Hematopoietic multipotent progenitor cell treated with erythropoietin and hydrocortisone succinate and interleukin-3 and kit ligand, for 15 days (in vitro differentiated cells): ENCODE measurements at places on chromosomes 7 and 10.

GRCh38 chr10:74705358-74705980 lies 120.9 kb upstream of the KAT6B start:
- DNase-seq, result no peak

DNA sequence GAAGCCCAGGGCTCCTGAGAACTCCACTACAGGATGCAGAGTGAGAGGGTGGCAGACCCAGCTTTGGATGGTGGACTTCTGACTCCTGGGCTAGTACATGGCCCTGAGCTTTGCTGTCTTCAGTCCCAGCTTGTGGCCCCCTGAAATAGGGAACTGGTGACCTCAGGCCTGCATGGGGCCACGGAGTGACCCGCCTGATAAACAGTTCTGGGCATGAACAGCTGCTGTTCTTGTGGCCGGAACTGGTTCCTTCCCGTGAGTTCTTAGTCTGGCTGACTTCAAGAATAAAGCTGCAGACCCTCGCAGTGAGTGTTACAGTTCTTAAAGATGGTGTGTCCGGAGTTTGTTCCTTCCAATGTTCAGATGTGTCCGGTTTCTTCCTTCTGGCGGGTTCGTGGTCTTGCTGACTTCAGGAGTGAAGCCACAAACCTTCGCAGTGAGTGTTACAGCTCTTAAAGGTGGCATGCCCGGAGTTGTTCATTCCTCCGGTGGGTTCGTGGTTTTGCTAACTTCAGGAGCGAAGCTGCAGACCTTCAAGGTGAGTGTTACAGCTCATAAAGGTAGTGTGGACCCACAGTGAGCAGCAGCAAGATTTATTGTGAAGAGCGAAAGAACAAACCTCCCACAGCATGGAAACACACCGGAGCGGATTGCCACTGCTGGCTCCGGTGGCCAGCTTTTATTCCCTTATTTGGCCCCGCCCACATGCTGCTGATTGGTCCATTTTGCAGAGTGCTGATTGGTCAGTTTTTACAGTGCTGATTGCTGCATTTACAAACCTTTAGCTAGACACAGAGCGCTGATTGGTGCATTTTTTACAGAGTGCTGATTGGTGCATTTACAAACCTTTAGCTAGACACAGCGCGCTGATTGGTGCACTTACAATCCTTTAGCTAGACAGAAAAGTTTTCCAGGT lies 268.0 kb downstream of the ZEB1 start:
- DNase-seq, result no peak

- no peak for DNase-seq
Observed at GRCh38 chr7:151647874-151648273, 128.2 kb upstream of the RHEB start.

DNA sequence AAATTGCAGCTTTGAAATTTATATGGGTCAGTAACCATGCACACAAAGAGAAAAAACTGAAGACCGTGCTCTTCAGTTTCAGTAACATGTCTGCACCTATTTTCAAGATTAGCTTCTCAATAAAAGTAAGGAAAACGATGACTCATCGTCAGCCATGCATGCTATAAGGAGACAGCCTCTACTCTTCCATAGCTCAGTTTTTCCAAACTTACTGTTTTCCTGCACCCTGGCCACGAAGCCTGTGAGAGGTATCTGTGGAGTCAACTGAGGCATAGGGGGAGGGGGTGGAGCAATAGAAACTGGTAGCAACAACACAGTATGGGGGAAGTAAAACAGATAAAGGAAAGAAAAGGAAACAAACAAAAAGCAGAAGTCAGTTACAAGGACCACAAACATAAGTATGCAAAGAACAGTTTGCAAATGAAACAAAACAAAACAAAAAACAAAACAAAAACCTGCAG lies 58.0 kb downstream of the PDSS1 start:
- DNase-seq, result peak; percentile 13

- DNase-seq, result no peak
Observed at GRCh38 chr7:114428211-114428610, 13.6 kb downstream of the FOXP2 start.

DNA sequence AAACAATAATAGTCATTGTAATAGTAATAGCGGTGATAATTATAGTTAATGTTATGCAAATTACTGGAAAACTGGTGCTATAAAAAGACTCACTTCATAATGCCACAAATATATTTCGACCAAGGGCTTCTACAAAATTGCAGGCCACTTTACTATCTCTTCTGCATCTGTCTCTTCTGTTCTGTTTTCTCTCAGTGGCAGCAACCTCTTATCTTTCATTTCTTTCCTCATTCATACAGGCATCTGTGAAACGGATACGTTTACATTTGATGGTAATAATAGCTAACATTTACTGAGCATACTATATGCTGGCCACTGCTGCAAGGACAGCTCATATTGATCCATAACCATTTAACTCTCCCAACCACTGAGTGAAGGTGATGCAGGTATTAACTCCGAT lies 537.4 kb upstream of the PFKP start:
- no peak for DNase-seq

- no peak for DNase-seq
Observed at GRCh38 chr10:32317795-32318357, 29.1 kb downstream of the EPC1 start.

DNA sequence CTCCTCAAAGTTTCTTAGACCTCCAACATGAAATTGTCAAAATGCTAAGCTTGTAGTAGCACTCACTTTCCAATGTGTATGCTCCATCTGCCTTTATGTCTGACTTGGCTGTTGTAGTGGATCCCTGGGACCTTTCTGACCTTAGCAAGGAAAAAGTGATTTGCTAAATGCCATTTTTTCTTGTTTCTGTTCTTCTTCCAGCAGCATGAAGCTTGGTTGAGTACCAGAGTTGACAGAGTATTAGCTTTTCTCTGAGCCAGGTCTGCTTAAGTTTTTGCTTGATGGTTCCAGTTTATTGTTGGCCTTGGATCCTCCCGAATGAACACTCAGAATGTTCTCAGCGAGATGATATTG lies 168.7 kb downstream of the SND1 start:
- DNase-seq, result no peak

- no peak for DNase-seq
Observed at GRCh38 chr7:108367946-108368345, 88.3 kb downstream of the NRCAM start.

DNA sequence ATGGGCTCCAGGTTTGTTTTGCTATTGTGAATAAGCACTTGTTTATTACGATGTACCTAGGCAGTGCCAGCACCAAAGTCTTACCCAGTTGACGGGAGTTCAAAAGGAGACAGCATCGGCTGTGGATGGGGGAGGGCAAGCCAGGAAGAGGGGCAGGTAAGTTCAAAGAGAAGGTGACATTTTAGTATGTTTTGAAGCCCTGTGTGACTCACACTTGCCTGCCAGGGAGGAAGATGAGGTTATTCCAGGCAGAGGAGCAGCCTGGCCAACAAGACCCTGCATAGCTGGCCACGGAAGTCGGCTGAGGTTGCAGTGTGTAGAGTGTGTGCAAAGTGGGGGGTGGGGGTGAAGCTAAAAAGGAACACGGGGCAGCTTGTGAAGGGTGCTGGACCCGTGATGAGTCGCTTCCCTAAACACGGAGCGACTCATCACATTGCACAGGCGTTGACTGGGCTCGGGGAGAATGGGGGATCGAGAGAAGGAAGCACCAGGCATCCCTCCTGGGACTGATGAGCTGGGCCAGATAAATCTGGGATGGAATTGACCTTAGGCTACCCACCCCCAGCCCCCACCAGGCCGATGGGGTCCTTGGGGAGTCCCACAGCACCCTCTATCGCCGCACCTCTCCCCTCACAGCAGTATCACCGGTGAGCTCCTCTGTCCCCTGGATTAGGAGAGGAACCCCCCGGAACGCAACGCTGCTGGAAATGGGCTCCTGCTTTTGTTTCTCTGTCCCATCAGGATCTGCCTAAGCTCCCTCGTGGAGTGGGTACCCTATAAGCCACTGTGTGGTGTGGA lies 97.9 kb upstream of the IKZF1 start:
- DNase-seq, result no peak

DNA sequence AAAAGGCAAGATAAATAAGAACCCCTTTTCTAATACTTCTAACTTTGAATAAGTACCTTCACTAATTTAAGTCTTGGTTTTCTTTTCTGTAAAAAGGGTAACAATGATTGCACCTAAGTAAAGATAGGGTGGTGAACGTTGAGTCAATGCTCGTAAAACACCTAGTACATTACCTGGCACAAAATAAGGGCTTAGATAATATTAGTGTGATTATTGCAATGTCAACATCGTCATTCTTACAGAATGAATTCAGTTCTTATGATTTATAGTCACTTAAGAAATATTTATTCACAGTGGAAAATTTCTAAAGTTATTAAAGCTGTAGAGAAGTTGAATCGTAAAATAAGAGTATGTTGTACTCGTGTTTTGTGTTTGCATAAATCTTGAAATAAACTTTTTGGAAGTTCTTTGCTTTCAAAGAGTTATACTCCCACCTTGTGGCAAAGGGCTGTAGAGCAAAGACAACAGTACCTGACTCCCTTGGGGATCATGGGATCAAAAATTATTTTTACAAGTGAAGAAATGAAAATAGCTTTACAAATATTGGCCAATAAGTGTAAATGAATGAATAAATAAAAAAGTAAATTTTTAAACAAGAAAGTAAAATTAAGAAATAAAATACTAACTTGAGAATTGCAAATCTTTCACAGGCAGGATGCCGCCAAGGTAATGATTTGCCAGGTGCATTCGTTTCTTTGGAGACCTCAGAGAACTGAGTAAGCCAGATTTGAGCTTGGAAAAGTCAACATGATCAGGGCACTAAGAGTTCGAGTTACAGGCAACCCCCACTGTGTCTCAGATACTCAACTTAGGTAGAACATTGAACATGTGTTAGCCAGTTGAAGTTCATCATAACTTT lies 285.8 kb upstream of the CACNA2D1 start:
- DNase-seq, result no peak

DNA sequence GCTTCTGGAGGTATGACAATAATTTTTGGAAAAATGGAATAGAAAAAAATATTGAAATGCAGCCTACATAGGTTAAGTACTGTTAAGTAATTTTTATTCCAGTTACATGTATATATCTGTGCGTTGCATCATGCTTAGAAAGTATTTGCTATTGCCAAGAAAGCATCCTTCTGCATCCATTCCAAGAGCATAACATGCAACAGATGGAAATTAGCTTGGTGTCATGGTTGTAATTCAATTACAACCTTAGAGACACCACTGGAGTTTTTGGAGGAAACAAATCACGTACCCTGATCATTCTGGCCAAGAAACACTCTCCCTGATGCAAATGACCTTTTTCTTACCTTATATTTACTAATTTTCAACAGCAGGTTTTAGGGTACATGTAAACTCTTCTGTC lies 1.7 kb downstream of the AKR1B1 start:
- no peak for DNase-seq

GRCh38 chr7:133530682-133531081 lies 277.8 kb downstream of the EXOC4 start:
- no peak for DNase-seq

DNA sequence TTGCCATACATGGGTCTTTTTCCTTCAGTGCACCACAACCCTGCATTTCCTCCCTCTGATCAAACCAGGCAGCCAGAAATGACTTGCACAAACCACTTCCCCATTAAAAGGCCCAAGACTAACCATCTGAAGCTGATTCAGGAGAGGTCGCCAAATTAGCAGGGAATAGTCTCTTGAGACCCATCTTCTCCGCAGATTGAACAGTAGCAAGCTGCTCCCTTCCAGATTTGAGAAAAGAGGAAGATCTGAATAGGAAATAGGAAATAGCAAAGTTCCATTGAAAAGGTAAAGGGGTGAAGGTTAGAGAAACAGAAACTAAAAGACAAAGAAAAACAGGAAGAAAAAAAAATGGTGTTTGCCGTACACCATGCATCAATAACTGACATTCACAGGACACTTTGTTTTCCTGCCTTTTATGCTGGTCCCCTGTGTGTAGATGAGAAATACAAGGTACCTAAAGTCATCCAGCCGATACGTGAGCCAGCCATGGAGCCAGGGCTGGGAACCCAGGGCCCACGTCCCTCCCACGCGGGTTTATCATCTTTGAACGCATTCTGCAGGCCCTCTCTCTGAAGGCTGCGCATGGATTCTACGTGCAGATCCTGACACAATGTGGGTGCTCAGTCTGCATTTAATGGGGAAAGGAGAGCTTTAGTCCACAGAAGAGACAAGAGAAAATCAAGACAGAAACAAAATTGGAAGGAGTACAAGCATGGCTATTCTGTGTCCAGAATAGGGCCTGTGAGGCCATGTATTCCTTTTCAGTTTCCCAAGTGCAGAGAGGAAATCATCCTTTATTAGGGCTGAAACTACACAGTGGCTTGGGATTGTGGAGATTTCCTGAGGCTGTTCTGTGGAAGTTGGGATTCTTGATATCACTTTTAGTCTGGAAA lies 268.4 kb upstream of the NPVF start:
- DNase-seq, result no peak

- DNase-seq, result no peak
Observed at GRCh38 chr10:72483471-72483870, 128.8 kb upstream of the DNAJB12 start.

DNA sequence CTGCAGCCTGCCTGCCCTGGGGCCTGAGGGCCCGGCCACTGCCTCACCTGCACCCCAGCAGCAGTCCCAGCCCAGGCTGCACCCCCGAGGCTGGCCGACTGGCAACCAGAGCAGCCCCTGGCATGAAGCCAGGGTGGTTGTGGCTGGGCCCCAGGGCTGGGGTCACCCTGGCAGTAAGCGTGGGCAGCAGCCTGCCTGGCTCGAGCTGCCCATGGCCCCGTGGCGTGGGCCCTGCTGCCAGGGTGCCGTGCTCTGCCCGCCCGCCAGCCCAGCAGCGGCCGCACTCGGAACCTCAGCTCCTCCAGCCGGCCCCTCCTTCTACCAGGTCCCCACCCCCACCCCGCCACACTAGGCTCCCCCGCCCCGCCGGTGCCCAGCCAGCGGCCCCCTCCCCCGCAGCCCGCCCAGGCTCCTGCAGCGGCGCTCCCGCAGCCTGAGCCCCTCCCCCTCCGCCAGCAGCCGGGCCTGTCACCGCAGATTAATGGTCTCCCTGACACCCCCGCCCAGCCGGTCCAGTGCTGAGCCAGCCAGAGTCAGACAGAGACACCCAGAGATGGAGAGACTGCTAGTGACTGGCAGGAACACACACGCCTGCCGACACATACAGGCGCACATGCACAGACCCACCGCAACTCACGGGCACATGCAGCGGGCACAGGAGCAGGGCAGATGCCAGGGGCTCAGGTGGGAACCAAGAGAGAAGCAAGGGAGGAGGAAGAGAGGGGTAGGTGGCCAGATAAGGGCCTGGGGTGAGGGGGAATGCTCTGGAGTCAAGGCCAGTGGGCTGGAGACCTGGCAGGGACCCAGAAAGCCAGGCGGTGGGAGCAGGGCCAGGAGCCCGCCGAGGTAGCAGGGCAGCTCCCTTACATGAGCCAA lies 22.4 kb downstream of the KCNH2 start:
- peak; percentile 88 for DNase-seq

GRCh38 chr10:17228091-17229015 lies at the start of gene VIM:
Gene VIM (plus strand): TSS chr10:17228241. CDS start chr10:17229423, 1,182 bp downstream.
- DNase-seq, result peak; percentile 40

GRCh38 chr7:150923196-150923595 lies 54.9 kb downstream of the KCNH2 start:
- no peak for DNase-seq

DNA sequence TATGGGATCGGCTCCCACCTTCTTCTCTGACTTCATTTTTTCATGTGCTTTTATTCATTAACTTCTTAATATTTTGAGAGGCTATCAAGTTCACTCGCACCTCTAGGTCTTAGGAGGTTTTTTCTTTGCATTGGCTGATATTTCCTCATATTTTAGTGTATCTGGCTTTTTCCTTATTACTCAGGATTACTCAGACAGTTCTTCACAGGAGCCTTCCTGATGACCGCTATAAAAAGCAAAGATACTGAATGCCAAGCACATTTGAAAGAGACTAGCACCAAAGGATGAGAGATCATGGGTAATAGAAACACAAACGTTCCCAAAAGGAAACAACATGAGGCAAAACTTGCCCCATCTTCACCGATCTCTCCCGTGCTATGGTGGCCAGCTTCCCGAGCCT lies 409.2 kb upstream of the KLF6 start:
- no peak for DNase-seq

- DNase-seq, result peak; percentile 10
Observed at GRCh38 chr10:230758-231157, 95.5 kb downstream of the ZMYND11 start.
